ENCODE measurements at places on chromosomes 5 and 9. TPM values are rescaled to one million over a fixed set of nuclear protein-coding genes. Genes with fewer than 3 reads are reported as not detected.

- H3K27ac ChIP-seq: no peak overlapping the region
- no peaks in the 10 kb centered on the region for H3K36me3 ChIP-seq
- no peaks in the 10 kb centered on the region for H3K4me1 ChIP-seq
- H3K27me3 ChIP-seq: no peaks in the 10 kb centered on the region
Observed at GRCh38 chr5:156706631-156707030, 143.5 kb upstream of the PPP1R2B start.

- H3K36me3 ChIP-seq: no peaks in the 10 kb centered on the region
- H3K4me1 ChIP-seq: peaks cover 8% of the 10 kb centered on the region
- no peaks in the 10 kb centered on the region for H3K27me3 ChIP-seq
- H3K27ac ChIP-seq: peak overlapping the region; percentile 67
Observed at GRCh38 chr9:99105152-99106043, 485 bp downstream of the TGFBR1 start.

DNA sequence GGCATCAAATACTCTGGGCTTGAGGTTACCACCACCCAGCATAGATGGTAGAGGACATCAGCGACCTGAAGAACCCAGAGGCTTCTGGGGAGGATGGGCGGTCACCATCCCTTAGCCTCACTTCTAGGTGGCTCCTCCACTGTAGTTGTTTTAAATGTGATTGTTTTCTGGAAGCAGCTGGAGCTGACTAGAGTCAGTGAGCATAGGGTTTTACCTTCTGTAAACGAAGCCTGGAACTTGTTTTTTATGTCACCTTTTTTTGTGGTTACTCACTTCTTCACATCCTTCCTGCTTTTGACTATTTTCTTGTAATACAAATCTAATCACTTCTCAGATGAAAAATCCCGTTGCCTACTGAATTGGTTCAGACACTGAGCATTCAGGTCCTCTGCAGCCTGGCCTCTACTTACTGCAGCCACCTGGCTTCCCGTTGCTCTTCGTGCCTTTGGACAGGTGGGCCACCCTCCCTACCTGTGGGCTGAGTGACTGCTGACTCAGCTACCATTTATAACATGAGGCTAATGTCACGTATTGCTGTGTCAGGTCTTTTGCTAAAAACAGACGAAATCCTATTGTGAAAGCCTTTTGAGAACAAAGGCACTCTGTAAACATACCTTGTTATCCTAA is 167.8 kb downstream of the MAN2A1 start:
- no peaks in the 10 kb centered on the region for H3K4me1 ChIP-seq
- no peak for DNase-seq
- no peaks in the 10 kb centered on the region for H3K27me3 ChIP-seq

GRCh38 chr5:55936100-55936693 is 58.6 kb downstream of the IL6ST start:
- no peak overlapping the region for H3K4me3 ChIP-seq
- H3K27ac ChIP-seq: no peak overlapping the region
- H3K36me3 ChIP-seq: no peaks in the 10 kb centered on the region
- H3K4me1 ChIP-seq: no peaks in the 10 kb centered on the region
- no peaks in the 10 kb centered on the region for H3K27me3 ChIP-seq
- no peak for DNase-seq

GRCh38 chr5:150241298-150242160 is 48.0 kb downstream of the CAMK2A start:
- H3K27me3 ChIP-seq: no peaks in the 10 kb centered on the region
- no peak for DNase-seq
- no peaks in the 10 kb centered on the region for H3K4me1 ChIP-seq
- H3K36me3 ChIP-seq: no peaks in the 10 kb centered on the region
- no peak overlapping the region for H3K27ac ChIP-seq

ASPN gene
- not detected for total RNA-seq

THBS4 gene
- total RNA-seq: 1.1 TPM

SREK1 gene
- total RNA-seq: 59.0 TPM

Measured in GM12878 (cell line).